ENCODE measurements at places on chromosomes 4 and X.

GRCh38 chr4:52892880-52893279, 30.8 kb downstream of the RASL11B start:
- DNase-seq = no peak

GRCh38 chr4:25792200-25792791, 70.5 kb downstream of the SEL1L3 start:
- peak; percentile 71 for DNase-seq

DNA sequence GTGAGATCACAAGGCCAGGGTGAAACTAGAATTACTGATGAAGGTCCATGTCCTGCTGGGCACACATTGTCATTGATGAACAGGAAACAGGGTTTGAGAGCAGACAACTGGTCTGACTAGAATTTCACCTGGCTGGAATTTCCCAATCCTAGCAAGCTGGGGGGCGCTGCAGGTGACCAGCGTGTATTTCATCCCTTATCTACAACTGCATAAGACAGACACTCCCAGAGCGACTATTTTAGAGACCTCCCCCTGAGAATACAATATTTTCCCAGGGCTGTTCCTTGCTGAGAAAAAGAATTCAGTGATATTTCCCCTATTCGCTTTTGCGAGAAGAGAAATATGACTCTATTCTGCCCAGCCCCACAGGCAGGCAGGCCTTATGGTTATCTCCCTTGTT, 432.6 kb upstream of the GALNT7 start:
- DNase-seq = peak; percentile 11

GRCh38 chr4:40682290-40683101, 52.8 kb upstream of the RBM47 start:
- DNase-seq = no peak

GRCh38 chr4:78661921-78662521, 110.5 kb downstream of the ANXA3 start:
- peak; percentile 18 for DNase-seq

GRCh38 chr4:158172261-158173258, at the start of gene GASK1B:
Gene GASK1B, minus strand, starts transcription at chr4:158173025. Its CDS starts 1,650 bp downstream, at chr4:158171375.
- peak; percentile 86 for DNase-seq

DNA sequence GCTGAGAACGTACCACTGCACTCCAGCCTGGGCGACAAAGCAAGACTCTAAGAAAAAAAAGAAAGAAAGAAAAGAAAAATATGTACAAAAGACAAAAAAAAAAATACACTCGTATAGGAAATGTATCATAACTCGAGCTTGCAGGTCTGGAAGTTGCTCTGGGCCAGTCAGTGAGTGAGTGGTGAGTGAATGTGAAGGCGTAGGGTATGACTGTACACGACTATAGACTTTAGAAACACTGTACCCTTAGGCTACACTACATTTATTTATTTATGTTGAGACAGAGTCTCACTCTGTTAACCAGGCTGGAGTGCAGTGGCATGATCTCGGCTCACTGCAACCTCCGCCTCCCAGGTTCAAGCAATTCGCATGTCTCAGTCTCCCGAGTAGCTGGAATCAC, 29.4 kb downstream of the EVC2 start:
- DNase-seq = no peak

- DNase-seq = no peak
These were observed 84.3 kb upstream of the DHRSX start for GRCh38 chrX:2585158-2585470.

GRCh38 chr4:60724623-60725022, 475.5 kb upstream of the ADGRL3 start:
- DNase-seq = peak; percentile 8

- DNase-seq = peak; percentile 46
These were observed 10.9 kb downstream of the DCK start for GRCh38 chr4:71004281-71004851.

GRCh38 chrX:5733501-5733900, 495.2 kb downstream of the NLGN4X start:
- no peak for DNase-seq

DNA sequence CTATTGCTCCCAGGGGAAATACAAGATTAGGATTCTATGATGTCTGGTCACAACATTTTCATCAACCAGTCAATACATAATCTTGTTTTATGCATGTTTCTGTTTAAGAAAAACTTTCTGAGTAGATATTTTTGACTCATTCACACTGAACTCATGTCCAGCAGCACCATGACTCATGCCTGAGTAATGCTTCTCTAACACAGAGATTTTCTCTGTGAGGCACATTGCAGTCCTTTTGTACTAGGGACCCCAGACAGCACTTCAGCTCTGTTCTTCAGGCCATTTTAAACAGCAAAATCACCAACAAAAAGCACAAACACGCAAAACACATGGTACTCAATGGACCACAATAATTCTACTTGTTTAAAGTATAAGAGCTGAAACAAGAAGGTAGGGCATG, 83.6 kb downstream of the MXRA5 start:
- no peak for DNase-seq

DNA sequence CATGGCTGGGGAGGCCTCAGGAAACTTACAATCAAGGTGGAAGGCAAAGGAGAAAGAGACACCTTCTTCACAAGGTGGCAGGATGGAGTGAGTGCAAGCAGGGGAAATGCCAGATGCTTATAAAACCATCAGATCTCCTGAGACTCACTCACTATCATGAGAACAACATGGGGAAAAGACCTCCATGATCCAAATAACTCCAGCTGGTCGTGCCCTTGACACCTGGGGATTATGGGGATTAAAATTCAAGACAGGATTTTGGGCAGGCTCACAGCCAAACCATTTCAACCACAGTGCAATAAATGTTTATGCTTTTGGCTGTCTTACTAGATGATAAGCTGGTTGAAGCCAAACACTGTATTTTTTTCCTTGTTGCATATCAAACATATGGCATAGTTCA, 1112.4 kb downstream of the STIM2 start:
- no peak for DNase-seq

GRCh38 chrX:32139476-32139875, 1067.6 kb upstream of the FTHL17 start:
- DNase-seq = no peak

DNA sequence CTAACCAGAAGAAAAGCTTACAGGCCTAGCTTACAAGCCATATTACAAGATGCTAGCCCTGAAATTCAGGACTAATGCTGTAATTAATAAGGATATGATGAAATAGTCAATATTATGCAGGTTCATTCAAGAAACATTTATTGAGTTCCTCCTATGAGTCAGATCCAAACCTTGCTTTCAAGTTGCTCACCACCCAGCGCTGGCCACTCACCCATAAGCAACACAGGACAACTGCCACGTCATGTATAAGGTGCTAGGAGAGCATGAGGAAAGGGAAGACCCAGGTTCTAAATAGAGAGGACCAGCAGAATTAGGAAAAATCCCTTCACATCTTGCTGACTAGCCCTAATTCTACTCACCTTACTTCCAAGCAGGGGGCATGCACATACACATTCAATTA, 23.3 kb downstream of the MAML3 start:
- DNase-seq = no peak

- peak; percentile 61 for DNase-seq
These were observed 2.3 kb downstream of the FRMPD3 start for GRCh38 chrX:107451731-107452130.

DNA sequence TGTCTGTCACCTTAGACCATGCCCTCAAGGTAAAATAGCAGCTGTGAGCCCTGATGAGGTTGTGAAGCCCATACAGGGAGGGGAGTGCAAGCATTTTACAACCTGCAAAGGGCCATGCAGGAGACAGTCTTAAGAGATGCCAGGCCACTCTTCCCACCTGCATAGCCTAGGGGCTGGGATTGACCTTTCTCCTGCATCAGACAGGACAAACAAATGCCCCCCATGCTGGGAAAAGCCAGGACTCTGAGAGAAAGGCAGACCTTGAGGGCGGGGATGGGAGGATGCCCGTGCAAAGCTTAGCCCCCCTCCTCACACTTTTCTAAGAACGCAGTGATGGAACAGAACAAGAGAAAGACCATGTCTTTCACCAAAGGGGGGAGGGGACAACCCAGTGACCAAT, 137.9 kb upstream of the MAMLD1 start:
- no peak for DNase-seq

DNA sequence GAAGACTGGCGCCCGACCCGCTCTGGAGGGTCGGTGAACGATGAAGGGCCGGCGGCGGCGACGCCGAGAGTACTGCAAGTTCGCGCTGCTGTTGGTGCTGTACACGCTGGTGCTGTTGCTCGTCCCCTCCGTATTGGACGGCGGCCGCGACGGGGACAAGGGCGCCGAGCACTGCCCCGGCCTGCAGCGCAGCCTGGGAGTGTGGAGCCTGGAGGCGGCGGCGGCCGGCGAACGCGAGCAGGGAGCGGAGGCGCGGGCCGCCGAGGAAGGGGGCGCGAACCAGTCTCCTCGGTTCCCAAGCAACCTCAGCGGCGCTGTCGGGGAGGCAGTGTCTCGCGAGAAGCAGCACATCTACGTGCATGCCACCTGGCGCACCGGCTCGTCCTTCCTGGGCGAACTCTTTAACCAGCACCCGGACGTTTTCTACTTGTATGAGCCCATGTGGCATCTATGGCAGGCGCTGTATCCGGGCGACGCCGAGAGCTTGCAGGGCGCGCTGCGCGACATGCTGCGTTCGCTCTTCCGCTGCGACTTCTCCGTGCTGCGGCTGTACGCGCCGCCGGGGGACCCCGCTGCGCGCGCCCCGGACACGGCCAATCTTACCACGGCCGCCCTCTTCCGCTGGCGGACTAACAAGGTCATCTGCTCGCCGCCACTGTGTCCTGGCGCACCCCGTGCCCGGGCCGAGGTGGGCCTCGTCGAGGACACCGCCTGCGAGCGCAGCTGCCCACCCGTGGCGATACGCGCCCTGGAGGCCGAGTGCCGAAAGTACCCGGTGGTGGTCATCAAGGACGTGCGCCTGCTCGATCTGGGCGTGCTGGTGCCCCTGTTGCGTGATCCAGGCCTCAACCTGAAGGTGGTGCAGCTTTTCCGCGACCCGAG, 568 bp downstream of the CHST7 start:
- DNase-seq = peak; percentile 77

DNA sequence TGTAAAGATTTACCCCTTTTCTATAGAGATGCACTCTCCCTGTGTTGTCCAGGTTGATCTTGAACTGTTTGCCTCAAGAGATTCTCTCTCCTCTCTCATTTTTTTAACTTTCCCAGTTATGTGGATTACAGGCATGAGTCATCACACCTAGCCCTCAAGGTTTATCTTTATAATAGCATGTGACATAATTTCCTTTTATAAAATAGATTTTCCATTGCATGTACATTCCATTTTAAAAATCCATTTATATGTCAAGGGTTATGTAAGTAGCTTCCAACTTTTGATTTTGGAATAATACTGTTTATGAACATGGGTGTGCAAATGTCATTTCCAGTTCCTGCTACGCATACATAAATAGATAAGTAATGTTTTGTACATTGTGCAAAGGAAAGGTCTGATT, 20.6 kb downstream of the ZNF721 start:
- no peak for DNase-seq

DNA sequence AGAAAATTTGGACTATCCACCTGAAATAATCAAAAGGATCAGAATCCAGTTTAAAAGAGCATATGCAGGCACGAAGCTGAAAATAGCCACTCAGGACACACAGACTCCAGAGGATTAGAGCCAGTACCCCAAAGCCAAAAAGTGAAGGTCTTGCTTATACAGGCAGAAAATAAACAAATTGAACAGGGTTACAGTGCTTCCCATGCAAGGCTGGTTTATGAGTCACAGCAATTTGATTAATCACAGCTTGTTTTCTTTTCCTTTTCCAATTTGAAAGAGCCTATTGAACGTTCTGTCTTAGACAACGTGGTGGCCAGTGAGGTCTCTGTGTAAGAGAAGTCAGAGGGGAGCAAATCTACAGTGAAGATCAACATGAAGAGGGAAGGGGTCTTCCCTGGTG, 10.2 kb downstream of the HGFAC start:
- no peak for DNase-seq

GRCh38 chr4:145451895-145452294, 29.8 kb upstream of the SMAD1 start:
- DNase-seq = no peak

GRCh38 chr4:92339676-92340075, 35.9 kb downstream of the GRID2 start:
- no peak for DNase-seq

GRCh38 chr4:5962416-5962815, 55.8 kb downstream of the C4orf50 start:
- DNase-seq = no peak

DNA sequence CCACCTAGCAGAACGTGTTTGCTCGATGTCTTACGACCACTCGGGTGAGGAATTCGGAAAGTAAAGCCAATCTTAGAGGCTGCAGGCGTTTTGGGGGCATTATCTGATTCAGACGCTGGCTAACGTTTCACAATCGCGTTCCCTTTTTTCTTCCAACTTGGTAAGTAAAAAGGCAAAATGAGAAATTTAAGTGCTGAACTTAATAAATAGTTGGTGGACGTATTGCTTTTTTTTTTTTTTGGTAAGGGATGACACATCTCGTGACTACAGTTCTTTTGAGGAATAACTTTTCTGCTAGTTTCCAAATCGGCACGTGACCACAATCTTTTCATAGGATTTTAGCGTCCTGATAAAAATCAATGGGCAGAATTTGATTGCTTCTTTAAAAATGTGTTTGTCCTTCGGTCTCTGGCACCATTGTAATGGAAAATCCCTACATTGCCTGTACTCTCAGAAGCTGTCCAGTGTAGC, 848 bp downstream of the RAB9A start:
- DNase-seq = peak; percentile 19

- DNase-seq = no peak
These were observed 46.8 kb downstream of the PSAPL1 start for GRCh38 chr4:7387925-7388324.

DNA sequence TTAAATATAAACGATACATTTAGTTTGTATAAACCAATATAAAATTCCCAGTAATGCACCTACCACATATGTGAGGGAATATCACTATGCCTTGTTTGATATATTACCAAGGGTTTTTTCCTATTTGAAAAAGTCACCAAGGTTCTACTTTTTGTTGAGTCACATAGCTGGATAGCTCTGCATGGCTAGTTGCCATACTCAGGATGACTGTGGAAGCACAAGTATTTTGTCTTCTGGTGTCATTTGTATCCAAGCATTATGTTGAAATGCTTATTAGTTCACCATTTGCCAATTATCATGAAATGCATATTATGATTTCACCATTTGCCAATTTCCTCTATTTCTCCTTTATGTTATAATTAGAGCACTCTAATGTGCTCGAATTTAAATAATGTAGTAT, 162.7 kb upstream of the TTC29 start:
- no peak for DNase-seq

GRCh38 chr4:158395889-158396288, 125.8 kb upstream of the RXFP1 start:
- no peak for DNase-seq

- DNase-seq = peak; percentile 36
These were observed 570 bp downstream of the WDR44 start for GRCh38 chrX:118346258-118347094.

- peak; percentile 21 for DNase-seq
These were observed 96.8 kb upstream of the NLGN4X start for GRCh38 chrX:6325437-6325836.

All from GM23338 (cell line).